ENCODE measurements at places on chromosomes 4 and X.
A peak's percentile ranks its signal among the peaks of the same experiment; 100 is the strongest.

DNA sequence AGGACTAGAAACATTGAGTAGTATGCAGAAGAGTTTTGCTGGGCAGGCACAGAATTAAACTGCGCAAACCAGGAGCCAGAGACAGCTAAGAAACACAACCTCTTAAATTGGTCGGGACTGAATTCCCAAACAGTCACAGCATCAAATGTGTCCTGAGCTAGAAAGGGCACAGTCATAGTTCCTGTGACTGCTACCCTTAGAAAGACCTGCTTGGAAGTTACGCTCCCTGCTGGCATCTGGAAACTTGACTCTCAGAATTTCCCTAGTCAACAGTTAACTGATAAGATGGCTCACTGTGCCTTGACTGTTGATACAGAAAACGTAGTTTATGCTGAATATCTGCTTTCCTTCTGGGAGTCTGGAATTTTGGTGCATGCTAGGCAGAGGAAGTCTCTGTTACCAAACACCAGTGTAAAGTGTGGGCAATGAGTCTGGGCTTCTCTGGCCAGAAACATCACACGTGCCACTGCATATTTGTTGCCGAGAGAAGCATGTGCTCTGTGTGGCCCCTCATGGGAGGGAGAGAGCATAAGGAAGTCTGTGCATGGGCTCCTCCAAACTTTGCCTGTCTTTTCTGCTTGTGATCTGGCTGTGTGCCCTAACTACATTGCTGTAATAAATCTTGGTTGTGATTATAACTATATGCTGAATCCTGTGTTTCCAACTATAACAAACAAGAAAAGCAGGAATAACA, 11.6 kb upstream of the EOLA2 start:
- no peak for DNase-seq

- DNase-seq, result no peak
Observed at GRCh38 chr4:8310306-8310705, 40.8 kb downstream of the HTRA3 start.

- no peak for DNase-seq
Observed at GRCh38 chr4:113146876-113147358, 97.5 kb downstream of the ANK2 start.

GRCh38 chr4:82893942-82894341, 3.0 kb upstream of the SEC31A start:
- DNase-seq, result no peak

- no peak for DNase-seq
Observed at GRCh38 chr4:139005774-139006173, 9.8 kb upstream of the NOCT start.

- no peak for DNase-seq
Observed at GRCh38 chr4:1731180-1731579, 9.9 kb downstream of the TACC3 start.

GRCh38 chrX:13649838-13650237, 3.1 kb upstream of the TCEANC start:
- no peak for DNase-seq

GRCh38 chrX:132333351-132333750, 114.1 kb upstream of the RAP2C start:
- no peak for DNase-seq

DNA sequence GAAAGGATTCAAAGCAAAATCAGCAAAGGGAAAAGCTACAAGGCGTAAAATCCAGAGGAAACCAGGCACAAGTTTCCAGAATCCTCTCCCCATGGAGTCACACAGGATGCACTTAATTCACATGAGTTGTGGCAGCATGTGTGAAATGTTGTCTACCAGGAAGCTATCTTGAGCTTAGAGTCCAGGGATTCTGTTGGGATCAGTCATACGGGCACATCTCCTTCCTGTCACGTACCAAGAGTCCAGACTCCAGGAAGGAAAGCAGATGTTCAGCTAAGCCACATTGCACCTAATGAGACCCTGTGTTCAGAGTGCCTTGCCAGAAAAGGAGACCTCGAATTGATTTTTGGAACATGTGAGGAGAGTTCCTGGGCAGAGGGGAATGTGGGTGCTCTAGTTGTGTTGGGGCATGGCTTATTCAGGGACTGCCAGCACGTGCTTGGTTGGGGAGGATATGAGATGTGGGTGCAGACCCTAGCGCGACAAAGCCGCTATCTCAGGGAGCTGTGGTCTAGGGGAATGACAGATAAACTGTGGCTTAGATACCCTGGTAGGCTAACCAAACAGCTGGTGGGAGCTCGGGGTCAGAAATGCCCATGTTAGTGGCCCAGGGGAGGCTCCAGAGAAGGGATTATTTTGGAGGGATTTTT, 70.0 kb downstream of the EVC start:
- no peak for DNase-seq

DNA sequence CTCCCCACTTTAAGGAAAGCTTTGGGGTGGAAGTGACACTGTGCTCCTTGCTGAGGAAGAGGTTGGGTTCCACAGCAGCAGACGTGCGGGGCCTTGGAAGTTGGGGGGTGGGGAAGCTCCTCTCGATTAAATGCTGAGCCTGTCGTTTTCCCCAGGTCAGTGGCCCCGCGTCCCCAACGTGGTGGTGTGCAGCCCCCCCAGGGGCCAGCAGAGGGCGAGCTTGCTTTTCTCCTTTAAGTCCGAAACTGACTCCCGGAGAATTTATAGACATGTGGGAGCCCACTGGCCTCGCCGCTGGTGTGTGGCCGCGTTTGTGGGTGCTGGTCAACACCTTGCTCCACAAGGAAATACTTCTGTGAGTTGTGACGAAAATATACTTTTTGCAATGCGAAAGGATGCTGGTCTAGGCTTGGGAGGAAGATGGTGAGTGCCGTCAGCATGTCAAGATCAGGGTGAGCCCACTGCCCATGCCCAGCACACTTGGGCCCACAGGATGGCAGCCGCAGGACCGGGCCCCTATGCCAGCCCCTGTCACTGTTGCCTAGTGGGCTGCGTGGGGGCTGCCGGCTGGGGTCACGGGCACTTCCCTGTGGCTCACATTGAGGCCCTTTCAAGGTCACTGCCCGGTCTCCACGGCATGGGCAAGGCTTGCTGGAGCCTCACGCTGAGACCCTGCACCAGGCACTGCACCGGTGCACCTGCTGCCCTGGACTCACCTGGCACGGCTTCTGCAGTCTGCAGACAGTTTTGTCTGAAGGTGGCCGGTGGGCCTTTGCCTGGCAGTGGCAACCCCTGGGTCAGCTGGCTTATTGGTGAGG, 9.4 kb downstream of the UVSSA start:
- peak; percentile 36 for DNase-seq

DNA sequence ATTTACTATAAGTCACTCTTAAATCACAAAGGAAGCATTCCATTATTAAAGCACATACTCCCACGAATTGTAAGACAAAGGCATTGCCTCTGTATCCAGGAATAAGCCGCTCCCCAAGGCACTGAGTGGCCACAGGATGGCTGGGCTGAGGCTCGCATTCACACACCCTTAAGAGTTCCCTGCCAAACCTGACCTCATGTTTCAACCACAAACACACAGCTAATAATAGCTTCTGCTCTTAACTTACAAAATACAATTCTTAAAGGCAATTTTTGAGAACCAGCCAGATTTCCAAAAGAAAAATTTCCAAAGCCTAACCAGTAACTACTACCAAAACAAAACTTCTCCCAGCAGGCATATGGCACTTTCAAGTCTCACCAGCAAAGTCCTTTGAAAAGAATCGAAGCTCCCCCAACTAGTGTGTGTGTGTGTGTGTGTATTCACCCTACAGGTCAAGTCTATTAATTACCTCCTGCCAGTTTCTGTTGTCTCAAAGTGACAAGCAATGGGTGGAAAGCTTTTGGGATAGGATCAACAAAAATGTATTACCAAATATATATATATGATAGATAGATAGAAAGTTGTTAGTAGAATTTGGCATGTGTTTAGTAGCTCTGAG, 36.0 kb downstream of the ARHGAP6 start:
- no peak for DNase-seq

GRCh38 chrX:129704491-129704890, 34.3 kb upstream of the XPNPEP2 start:
- DNase-seq, result no peak

DNA sequence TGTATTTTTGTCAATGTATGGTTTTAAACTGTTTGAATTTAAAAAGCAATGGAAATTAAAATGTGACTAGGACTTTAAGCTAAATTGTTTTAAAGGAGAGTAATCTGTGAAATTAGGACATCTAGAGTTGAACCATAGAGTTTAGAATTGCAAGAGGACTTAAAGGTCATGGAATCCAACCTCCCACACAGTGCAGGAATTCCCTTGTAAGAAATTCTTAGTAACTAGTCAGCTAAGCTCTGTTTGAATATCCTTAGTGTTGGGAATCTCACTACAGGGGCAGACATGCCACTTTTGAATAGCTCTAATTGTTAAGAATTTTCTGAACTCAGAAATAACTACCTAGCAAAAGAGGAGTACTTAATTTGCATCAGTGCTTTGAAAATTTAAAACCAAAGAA, 292.9 kb downstream of the IL1RAPL1 start:
- no peak for DNase-seq

GRCh38 chrX:8520791-8521190, 56.2 kb downstream of the VCX3B start:
- no peak for DNase-seq

DNA sequence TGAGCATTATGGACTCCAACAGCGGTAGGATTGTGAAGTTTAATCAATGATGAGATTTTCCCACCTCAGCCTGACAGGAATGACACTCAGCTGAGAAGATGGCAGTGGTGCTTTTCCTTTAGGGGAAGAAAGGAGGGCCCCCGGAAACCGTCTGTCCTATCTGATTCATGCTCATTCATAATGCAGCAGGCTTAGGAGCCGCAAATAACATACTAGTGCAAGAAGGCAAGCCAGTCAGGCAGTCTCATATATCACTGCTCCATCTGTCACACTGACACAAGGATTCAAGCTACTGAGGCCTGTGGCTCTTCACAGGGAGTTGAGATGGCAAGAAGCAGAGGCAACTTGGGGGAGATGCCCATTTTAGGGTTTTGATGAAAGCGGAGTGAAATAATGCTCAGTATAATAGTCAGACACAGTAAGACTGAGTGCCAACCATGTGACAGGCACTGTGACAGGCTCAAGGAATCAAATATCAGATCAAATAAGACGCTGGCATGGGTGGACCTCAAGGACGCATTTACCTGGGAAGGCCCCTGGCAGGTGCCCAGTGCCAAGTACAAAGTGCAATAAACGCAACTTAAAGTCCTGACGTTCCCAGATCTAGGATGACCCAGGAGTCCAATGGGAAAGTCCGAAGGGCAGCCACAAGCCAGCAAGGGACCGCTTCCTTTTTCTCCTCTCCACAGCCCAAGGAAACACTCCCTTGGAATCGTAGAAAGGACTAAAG, 63.4 kb downstream of the FHDC1 start:
- DNase-seq, result no peak

- no peak for DNase-seq
Observed at GRCh38 chr4:129428454-129428853, 332.5 kb downstream of the C4orf33 start.

DNA sequence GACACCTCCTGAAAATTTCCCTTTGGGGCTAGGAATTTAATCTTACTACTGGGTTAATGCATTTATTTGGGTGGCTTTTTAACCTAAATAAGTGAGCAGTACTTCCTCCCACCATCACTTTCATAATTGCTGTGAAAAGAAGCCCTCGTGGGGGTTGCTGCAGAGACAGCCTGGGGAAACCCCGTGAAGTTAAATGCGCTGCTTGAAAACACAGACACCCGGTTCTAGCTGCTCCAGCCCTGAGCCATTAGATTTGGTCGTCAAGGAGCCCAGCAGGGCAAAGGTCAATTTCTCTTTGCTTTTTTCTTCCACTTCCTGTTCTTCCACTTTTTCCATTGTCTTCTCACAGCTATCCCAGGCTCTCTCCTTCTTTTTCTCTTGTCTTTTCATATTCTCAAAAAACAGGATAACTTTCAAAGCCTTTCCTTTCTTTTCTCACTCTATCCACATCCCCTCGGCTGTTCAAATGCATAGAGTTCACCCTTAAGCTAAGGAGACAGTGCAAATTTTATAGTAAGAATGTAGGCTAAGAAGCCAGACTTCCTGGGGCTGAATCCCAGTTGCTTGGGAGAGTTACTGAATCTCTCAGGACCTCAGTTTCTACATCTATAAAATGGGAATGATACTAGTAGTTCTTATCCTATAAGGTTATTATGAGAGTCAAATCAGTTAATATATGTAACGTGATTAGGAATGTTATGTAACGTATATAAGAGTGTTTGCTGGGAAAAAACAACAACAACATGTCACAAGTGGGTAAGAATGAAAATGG, 91.5 kb upstream of the ZNF827 start:
- no peak for DNase-seq

GRCh38 chr4:58734030-58734674, 1624.0 kb upstream of the IGFBP7 start:
- DNase-seq, result no peak

- DNase-seq, result no peak
Observed at GRCh38 chr4:40323866-40324265, 11.3 kb upstream of the CHRNA9 start.

GRCh38 chr4:75398501-75398900, 115.7 kb downstream of the RCHY1 start:
- no peak for DNase-seq
